GM12892 (cell line): ENCODE measurements at places on chromosomes 5 and 9.
A peak's percentile ranks its signal among the peaks of the same experiment; 100 is the strongest.

DNA sequence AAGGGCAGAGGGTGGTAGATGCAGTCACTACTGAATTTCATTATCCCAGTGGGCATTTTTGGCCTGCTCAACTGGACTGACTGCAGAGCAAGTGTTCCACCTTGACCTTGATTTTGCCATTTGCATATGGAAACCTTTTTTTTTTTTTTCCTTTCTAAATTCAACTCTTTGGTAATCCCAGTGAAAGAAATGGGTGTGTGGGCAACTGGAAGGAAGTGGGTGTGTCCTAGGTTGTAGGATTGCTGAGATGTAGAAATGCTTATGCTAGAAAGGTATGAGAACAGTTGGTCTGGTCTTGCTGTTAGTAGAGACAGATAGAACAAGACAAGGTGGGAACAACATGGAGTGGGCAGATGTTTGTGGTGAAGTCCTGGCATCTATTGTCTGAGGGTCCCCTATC is 7.8 kb upstream of the IL12B start:
- no peak for DNase-seq

DNA sequence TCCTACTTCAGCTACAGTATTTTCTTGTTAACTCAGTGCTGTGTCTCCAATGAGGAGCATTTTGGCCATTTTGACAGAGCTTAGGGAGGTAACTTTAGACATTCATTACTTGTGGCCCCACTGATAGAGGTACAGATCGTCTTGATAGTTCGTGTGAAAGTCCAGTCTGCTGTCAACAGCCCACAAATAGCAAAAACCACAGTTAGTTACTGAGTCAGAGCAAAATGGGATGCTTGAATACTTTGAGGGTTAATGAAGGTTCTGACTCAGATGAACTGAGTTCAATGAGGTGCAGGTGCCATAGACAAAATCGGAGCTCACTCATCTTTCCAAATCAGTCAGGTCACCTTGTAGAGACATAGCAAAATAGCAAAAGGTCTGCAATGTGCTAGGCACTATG is 163.1 kb upstream of the TLE4 start:
- DNase-seq, result no peak

GRCh38 chr9:93096131-93096802 is at the start of gene CARD19:
TSS of gene CARD19 (plus strand) at chr9:93096217. CDS start at chr9:93096346, 129 bp downstream.
- peak; percentile 50 for DNase-seq

DNA sequence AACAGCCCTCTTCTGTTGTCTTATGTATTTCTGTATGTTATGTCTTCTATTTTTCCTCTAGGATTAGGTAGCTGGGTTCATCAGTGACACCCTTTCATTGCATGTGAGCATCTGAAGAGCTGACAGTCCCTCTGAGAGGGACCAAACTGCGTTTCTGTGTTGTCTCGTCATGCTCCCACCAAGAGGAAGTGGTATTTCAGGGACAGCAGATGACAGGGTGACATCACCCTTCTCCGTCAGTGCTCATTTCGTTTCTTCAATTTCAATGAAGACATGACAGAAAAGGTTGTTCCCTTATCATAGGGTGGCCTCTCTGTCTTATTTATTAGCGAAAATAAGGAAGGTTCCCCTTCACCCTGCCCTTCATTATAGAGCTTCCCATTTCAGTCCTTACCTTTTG is 225.9 kb upstream of the NR4A3 start:
- DNase-seq, result no peak

- no peak for DNase-seq
These were observed 12.8 kb downstream of the LAMC3 start for GRCh38 chr9:131021785-131022184.

DNA sequence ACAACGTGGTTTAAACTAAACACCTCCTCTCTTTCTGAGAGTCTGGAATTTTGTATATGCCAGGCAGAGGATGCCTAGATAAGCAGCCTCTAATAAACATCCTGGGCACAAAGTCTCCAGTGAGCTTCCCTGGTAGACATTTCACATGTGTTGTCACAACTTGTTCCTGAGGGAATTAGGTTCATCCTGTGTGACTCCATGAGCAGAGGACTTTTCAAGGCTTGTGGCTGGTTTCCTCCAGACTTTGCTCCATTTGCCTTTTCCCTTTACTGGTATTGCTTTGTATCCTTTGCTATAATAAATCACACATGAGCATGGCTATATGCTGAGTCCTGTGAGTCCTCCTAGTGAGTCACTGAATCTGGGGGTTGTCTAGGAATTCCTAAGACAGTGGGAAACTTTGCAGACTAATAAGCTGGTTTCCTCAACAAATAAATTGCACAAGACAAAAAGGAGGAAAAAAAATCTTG is 77.4 kb downstream of the NR2F1-AS1 start:
- no peak for DNase-seq

- no peak for DNase-seq
These were observed 176.6 kb upstream of the TBCA start for GRCh38 chr5:77952636-77953212.

DNA sequence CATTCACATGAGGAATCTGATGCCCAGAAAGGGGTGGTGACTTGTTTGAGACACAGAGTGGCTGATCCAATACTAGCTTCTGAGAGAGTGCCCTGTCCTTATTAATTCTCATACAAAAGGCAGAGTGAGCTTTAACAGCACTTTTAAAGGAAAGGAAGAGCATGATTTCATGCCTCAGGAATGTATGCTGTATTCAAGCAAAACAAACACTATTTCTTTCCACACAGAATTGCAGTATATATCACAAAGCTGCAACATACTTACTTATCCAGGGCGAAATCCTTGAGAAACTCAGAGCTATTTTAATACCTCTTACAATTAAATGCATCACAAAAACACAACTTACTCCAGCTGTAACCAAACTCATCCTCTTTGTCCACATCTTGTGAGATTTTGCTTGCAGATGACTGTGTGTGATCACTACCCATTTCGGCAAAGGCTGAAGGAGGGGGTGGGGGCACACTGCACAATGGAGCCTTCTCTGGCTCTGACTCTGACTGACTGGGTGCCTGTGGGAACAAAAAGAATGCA is 139.8 kb downstream of the MPDZ start:
- no peak for DNase-seq

GRCh38 chr9:102428305-102428704 is 566.8 kb upstream of the CYLC2 start:
- DNase-seq, result no peak

- no peak for DNase-seq
These were observed 2.6 kb downstream of the EXOC3 start for GRCh38 chr5:445591-445990.

DNA sequence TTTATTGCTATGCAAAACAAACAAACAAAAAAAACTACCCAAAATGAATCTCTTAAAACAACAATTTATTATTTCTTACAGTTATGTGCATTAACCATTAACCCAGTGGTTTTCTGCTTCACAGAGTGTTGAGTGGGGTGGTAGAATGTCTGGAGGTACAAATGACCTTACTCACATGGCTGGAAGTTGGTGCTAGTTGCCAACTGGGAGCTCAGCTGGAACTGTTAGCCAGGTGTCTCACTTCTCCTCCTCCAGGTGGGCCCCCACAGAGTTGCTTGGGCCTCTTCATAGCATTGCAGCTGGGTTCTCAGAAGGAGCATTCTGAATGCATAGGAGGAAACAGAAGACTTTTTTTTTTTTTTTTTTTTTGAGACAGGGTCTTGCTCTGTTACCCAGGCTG is 10.5 kb upstream of the B4GALT1 start:
- DNase-seq, result no peak

GRCh38 chr9:2154731-2155130 is 139.6 kb downstream of the SMARCA2 start:
- no peak for DNase-seq

DNA sequence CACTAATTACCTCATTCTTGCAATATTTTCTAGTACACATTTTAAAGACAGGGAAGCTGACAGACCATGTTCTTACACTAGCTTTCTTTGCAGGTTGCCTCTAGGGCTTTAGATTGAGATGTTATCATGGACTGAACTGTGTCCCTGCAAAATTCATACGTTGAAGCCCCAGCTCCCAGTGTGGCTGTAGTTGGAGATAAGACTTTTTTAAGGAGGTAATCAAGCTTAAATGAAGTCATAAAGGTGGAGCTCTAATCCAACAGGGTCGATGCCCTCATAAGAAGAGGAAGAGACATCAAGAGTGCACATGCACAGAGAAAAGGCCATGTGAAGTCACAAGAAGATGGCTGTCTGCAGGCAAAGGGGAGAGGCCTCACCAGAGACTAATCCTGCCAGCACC is 471.2 kb upstream of the ACTBL2 start:
- DNase-seq, result no peak

DNA sequence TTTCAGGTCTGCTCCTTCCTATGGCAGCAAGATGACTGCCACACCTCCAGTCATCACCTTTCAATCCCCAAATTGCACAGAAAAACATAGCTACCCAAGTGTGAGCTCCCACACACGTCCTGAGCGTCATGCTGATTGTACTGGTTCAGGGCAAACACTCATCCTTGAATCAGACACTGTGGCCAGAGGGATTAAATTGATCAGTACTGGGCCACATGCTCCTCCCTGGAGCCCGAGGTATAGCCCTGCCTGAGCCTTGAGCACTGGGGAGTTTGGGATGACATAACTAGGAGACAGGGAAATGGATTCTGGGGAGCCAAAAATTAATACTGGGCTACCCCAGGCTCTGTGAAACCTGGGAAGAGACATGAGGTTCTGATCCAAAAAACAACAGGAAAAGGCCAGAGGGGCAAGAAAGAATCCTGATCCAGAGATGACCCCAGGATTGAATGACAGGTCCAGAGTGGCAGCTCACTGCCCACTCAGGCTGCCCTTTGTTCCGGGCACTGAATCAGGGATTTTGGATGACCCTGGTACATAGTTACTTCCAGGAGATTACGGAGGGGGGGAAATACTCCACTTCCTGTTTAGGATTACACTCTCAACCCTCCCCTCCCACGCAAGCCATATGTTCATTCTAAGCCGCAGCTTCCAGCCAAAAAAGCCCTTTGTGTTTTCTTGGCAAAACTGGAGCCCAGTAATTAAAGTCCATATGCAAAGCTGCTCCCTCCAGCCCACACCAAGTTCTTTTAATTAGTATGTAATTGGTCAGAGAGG is 141.6 kb upstream of the SPRY4 start:
- DNase-seq, result no peak

DNA sequence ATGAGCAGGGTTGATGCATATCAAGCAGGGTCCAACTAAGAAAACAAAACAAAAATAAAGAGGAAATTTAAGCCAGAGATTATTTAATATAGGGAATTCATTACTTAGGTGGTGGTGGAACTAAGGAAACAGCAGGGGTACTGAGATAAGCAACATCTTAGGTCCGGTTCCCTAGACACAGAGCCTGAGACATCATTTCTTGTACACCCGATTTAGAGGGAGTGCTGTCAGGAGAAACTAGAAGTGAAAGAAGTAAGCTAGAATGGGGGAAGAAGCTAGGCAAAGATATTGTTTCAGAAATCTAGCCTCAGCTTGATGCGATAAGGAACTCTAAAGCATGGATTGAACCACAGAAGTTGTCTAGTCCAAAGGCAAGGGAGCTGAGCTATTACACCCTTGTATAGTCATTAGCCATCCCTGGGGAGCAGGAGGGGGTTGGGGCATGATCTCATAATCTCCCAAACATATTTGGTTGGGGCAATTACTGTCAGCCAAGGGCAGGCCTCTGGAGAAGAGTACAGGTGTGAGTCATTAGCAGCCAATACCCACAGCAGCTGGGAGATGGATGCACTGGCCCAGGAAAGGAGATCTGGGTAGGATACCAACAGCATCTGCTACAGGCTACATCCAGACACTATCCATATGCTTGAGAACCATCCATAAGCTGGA is 194.5 kb downstream of the ARL15 start:
- DNase-seq, result no peak

GRCh38 chr9:90870621-90871326 is 69.2 kb downstream of the SYK start:
- no peak for DNase-seq

DNA sequence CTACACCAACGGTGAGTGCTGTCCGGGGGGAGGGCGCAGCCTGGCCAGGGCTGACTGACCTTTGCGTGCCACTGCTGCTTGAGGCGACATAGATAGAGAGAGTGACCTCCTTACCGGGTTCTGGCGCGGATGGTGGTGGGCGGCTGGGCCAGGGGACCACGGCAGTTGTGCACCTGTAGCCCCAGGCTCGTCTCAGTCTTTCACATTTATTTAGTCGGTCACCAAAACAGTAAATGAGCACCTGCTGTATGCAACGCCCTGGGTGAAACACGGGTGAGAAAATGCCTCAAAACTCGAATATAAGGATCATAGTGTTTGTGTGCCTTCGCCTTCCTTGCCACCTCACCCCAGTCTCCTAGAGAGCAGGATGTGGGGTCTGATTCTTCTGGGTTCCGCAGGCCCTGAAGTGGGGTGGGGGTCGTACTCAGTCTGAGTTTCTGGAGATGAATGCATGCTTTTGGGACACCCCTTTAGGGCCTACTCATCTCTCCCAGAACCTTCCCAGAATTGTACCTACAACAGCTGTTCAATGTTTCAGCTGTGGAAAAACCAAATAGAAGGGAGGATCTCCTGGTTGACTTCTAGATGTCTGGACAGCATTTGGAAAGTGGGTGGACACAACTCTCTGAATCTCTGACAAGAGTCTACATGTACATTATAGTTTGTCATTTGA is 714 bp downstream of the SEC24A start:
- no peak for DNase-seq

GRCh38 chr9:38229504-38230155 is 160.6 kb upstream of the SHB start:
- no peak for DNase-seq

- DNase-seq, result no peak
These were observed 84.0 kb upstream of the NEURL1B start for GRCh38 chr5:172556971-172557461.
